ENCODE measurements at places on chromosomes 6 and 20.

DNA sequence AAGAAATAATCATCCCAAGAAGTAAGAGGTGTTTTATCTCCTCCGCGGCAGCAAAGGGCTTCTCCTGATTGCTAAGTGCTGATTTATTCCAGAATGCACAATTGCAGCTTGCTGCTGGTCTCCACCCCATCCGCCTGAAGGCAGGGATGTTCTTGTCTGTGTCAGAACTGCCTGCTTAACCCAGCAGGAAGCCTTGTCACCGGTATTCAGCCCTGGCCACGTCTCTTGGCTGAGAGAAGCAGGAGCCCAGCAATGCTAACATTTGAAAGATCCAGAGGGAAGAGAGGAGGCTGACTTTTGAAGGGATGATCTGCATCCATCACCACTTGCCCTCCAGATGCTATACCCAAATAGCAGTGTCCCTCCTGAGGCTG, 4.2 kb downstream of the SCML4 start:
- DNase-seq = no peak

DNA sequence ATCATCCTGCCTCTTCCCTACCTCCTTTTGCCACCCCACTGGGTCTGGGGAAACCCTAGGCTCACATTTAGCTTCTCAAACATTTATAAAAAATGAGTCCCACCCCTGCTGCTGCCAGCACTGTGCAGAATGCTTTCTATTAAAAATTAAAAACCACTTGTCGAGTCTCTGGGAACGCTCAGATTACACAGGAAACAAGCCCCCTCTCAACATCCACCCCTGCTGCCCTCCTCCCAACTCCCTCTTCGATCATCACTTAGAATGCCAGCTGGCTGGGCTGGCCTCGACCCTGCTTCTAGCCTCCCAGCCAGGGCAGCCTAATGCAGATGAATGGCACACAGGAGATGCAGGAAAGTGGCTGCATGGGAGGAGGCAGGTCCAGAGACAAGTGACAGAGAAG, 75.8 kb downstream of the CDH22 start:
- no peak for DNase-seq

DNA sequence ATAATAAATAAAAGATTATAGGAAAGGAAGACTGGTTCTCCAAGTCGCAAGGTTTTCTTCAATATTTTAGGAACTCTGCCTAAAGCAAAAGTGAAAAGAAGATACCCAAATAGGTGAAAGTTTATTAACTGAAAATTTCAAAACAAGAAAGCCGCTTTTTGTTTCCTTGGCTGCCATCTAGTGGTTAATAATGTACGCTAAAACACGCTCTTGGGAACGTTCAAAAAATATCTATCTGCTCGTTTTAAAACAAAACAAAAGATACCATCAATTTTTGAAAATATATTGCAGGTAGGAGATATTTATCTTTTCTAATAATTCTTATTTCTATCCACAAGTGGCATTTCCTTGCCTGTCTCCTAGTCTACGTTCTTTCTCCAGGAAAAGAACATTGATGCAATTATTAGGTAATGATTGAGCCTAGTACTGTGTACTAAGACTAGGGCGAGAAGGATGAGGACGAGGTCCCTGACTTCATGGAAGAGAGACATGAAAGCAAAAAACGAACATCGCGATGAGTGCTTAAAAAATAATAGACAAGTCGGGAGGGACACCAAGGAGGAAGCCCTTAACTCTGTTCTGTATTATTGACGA, 97.2 kb downstream of the SPTLC3 start:
- DNase-seq = no peak

DNA sequence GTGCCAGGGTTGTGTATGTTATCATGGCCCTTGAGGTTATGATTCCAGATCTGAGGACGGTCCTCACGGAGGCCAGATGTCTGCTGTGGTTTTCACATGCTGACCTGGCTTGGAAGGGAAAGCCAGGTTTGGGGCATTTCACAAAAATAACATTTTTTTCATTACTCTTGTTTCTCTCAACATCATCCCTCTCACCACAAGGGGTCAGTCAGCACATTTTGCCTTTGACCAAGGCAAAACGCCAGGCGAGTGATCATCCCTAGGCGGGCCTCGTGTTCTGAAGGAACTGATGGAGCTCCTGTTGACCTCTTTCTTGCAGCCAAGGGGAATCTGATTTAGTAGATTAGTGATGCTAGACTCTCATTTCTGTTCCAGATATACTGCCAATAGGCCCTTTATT, 133.5 kb downstream of the TBC1D7 start:
- no peak for DNase-seq

- no peak for DNase-seq
Measured at GRCh38 chr6:11824986-11825385, 46.4 kb upstream of the ADTRP start.

DNA sequence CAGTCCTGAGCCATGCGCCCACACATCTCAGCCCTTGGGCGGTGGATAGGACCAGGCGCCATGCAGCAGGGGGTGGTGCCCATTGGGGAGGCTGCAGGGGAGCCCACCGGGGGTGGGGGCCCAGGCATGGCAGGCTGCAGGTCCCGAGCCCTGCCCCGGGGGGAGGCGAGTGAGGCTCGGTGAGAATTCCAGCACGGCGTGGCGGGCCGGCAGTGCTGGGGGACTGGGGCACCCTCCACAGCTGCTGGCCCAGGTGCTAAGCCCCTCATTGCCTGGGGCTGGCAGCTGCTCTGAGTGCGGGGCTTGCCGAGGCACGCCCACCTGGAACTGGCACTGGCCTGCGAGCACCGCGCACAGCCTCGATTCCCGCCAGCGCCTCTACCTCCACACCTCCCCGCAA, 21.6 kb upstream of the PRL start:
- DNase-seq = no peak

GRCh38 chr6:107129370-107129925, 14.1 kb upstream of the BEND3 start:
- DNase-seq = no peak

DNA sequence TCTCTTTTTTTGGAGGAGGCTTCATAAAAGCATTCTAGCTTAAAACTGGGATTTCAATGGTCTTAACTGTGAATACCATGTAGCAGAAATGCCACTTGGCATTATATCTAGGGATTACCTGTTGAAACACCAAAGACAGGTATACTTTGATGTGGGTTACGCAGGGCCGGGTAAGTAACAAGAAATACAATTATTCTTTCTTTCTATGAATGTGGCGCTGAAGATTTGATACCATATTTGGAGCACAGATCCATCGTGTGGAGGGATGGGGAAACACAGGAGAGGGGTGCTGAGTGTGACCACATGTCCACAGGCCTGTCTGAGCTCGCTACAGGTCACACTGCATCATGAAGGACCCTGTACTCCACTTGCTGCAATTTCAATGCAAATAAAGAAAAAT, 257.8 kb downstream of the GMPR start:
- DNase-seq = no peak

Data from NCI-H187 treated with DMSO at 0.1 percent for 48 hours (cell line).